Esophagus muscularis mucosa (tissue), 4 donors: ENCODE measurements at places on chromosomes 7 and 10. TPM values are rescaled to one million over a fixed set of nuclear protein-coding genes. Genes with fewer than 3 reads are reported as not detected.

DNA sequence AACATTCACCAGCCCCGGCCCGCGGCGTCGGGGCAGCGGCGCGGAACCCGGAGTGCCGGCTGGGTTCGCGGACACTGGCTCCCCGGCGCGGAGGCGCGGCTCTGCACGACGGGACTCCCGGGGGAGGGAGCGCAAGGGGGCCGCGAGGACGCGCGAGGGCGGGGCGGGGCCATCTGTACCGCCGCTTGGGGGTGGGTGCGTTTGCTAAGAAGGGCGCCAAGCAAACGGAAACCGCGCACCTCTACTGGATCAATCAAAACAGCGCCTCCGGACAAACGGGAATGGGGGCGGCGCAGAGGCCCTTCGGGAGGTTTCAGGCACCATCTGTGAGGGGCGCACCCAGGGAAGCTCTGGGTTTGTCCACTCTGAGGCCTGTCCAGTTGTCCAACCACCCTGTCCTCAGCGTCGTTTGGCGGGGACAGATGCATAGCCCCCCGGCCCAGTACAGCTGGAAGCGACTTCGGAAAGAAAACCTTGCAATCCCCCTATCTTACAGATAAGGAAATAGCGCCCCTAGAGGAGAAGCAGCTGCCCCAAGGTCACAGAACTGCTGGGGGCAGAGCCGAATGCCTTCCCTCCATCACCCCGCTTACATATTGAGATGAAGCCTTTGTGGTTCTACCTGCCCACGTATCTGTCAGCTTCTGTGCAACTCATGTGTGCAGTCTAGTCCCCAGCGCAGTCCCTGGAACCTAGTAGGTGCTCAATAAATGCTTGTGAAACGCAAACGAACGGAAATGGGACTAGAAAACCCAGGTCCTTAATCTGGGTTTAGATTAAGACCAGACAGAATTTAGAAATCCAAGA lies 10.7 kb upstream of the SLIT1 start:
- DNase-seq = no peak
- H3K36me3 ChIP-seq = no peaks in the 10 kb centered on the region
- H3K27ac ChIP-seq = no peak overlapping the region
- peak overlapping the region; percentile 58 for H3K4me3 ChIP-seq
- no peaks in the 10 kb centered on the region for H3K4me1 ChIP-seq
- no peaks in the 10 kb centered on the region for H3K27me3 ChIP-seq

DNA sequence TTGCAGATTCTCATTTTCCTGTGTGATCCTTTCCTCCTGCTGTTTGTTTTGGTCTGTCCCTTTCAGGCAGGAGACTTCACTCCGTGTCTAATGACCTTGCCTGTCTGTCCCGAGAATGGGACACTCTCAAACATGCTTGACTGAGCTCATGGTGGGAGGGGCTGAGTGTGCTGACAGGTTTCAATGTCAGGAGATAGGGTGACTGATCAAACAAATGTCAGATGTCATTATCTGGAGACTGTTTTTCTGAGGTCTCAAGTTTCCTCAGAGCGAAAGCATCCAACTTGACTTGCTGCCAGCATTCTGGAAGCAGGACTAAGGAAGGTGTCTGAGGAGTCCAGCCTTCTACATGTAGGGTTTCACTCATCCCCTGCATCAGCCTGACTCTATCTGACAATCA lies 228.8 kb upstream of the KIAA1217 start:
- H3K27ac ChIP-seq = no peak overlapping the region
- H3K36me3 ChIP-seq = no peaks in the 10 kb centered on the region
- no peaks in the 10 kb centered on the region for H3K4me1 ChIP-seq
- H3K4me3 ChIP-seq = no peak overlapping the region

DNA sequence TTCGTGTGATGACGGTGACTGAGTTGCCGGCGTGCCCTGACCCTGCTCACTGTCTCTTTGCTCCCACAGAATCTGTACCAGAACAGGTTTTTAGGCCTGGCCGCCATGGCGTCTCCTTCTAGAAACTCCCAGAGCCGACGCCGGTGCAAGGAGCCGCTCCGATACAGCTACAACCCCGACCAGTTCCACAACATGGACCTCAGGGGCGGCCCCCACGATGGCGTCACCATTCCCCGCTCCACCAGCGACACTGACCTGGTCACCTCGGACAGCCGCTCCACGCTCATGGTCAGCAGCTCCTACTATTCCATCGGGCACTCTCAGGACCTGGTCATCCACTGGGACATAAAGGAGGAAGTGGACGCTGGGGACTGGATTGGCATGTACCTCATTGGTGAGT lies 199.2 kb downstream of the HECW1 start:
- H3K4me1 ChIP-seq = no peaks in the 10 kb centered on the region
- no peak overlapping the region for H3K4me3 ChIP-seq
- H3K27me3 ChIP-seq = no peaks in the 10 kb centered on the region
- no peak for DNase-seq
- H3K27ac ChIP-seq = no peak overlapping the region

- H3K36me3 ChIP-seq = no peaks in the 10 kb centered on the region
- H3K4me3 ChIP-seq = no peak overlapping the region
- peaks cover 11% of the 10 kb centered on the region for H3K4me1 ChIP-seq
- H3K27ac ChIP-seq = no peak overlapping the region
- no peaks in the 10 kb centered on the region for H3K27me3 ChIP-seq
- DNase-seq = no peak
Observed at GRCh38 chr7:100711369-100711768, 5.4 kb downstream of the POP7 start.

Gene MASTL
- total RNA-seq = 4.3 TPM

Gene MBL2
- not detected for total RNA-seq
